ENCODE measurements at places on chromosomes 11 and 22.

DNA sequence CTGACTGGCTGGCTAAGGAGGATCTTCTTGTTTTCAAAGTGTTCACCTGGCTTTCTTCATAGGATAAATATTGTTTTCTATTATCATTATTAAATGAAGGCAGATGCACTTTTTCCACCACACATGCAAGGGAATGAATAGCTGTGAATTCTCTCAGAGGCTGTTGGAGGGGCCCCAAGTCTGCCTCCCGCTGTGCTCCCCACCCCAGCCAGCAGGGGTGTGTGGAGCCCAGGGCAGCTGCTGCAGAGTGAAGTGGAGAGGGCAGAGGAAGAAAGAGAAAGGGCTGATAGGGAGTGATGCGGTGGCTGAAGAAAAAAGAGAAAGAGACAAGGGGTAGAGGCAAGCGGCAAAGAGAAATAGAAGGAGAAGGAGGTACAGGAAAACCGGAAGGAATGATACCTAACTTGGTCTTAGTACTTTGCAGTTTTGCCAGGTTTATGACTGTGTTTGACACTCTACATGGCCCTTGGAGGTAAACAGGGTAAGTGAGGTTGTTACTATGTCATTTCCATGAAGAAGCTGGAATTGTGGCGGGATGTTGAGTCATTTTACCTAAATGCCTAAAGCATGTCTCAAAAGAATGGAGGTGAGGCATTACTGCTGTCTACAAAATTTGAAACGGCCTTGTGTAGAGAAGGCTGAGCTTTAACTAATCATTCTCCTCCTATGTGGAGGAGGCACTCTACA is 145.7 kb upstream of the B3GAT1 start:
- no peak for DNase-seq

GRCh38 chr11:119912229-119912628 is 183.2 kb upstream of the NECTIN1 start:
- no peak for DNase-seq

- DNase-seq: peak; percentile 43
These were observed 22.0 kb downstream of the JAML start for GRCh38 chr11:118202599-118203422.

DNA sequence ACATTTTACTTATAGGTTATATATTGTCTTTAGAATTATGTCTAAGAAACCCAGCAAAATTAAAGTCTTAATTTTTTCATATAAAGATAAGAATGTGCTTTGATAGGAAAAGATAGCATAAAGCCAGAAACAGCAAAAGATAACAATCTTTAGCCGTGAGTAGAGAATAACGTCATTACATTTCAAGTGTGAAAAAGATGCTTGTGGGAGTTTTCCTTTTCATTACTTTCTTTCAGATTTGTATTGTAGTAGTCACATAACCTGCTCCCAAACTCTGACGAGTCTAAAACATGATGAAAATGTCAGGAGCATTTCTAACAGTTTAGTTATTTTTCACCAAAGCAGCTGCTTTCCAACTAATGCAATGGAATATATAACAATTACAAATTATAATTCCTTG is 31.3 kb downstream of the ARFGAP3 start:
- DNase-seq: no peak

- no peak for DNase-seq
These were observed 34.5 kb downstream of the TNKS1BP1 start for GRCh38 chr11:57290288-57290687.

DNA sequence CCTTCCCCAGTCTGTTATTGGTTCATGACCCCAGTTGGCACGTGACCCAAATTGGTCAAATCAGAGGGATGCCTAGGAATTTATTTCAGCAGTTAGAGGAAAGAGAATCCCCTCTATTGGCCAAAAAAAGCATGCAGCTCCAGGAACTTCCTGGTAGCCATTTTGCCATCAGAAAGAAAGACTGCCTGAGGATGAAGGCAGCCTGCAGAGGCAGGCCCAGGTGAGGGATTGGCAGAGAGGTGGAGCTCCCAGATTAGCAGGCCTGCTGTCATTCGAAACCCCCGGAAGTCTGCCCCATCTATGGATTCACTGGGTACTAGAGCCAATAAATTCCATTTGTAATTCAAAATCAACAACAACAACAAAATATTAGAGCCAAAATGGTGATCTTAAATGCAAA is 207.6 kb downstream of the CWF19L2 start:
- no peak for DNase-seq

DNA sequence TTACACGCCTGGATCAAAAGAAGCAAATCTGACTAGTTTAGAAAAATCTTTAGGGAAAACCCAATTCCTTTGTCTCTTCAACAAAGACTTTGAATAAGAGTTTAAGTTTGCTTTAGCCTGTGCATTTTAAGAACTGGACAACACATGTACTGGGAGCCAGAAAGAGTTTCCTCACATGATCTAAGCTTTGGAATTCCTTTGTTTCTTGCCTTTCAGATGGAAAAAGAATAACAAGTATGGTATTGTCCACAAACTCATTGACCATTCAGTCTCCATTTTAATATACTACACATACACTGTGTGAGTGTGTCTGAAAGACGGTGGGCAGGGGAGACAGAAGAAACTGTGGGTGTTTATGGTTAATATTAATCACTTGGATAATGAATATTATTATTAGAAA is 205.6 kb downstream of the MAML2 start:
- DNase-seq: no peak

GRCh38 chr22:41177040-41177621 is 28.0 kb upstream of the L3MBTL2 start:
- no peak for DNase-seq

- no peak for DNase-seq
These were observed 10.5 kb downstream of the NUCB2 start for GRCh38 chr11:17287058-17287457.

DNA sequence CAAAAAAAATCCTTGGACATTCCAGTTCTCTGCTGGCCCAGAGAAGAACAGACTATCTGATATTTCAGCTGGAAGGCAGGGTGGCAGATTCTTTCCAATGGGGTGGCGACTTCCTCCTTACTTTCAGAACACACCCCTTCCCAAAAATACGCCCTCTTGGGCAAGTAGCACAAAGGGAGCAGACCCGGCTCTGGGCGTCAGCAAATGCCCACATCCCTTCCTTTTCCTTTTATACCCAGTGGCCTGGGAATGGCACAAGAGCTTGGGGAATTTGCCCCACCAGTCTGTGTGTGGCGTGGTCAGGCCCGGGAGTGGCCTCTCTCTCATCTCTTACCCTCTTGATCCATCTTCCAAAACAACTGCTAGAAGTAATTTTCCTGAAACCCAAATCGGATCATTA is 33.0 kb upstream of the NUP160 start:
- no peak for DNase-seq

DNA sequence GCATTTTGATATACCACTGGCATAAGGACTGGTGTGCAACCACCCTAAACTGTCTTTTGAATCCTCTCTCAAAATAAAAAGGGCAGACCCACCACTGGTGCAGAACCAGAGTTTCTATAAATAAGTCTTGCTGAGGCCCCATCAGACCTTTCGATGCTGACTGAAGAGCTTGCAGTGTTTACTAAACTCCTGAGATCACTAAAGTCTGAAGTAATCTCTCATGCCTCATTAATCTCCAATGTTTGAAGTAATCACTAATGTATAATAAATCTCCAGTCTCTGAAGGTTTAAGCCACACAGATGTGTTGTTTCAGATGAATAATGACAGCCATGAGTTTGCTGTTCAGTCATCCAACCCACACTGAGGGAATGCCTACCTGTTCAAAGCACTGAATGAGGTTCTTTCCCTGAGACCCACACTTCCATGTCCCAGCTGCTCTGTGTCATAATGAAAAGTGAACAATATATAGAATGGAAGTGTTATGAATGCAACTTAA is 50.6 kb upstream of the DEUP1 start:
- DNase-seq: no peak

- DNase-seq: no peak
These were observed 9.3 kb downstream of the KLHL35 start for GRCh38 chr11:75423721-75424120.

GRCh38 chr11:114412946-114413345 is 12.5 kb downstream of the RBM7 start:
- DNase-seq: no peak

GRCh38 chr22:17412232-17412631 is 43.0 kb downstream of the CECR2 start:
- no peak for DNase-seq

GRCh38 chr11:128283451-128283850 is 303.9 kb downstream of the ETS1 start:
- DNase-seq: no peak

Measured in activated CD4-positive, alpha-beta T cell treated with anti-CD3 and anti-CD28 coated beads for 4 hours (primary cell).